Left lobe of liver (tissue), 2 donors: ENCODE measurements at places on chromosomes 3 and 15. TPM values are rescaled to one million over a fixed set of nuclear protein-coding genes. Genes with fewer than 3 reads are reported as not detected.

GRCh38 chr15:91853948-91854638 lies 585 bp downstream of the SLCO3A1 start:
- DNase-seq: no peak

GRCh38 chr3:167735233-167736138 lies at the start of gene SERPINI1:
Gene SERPINI1 (plus strand): TSS chr3:167735721. CDS start chr3:167789129, 53,408 bp downstream.
- DNase-seq: peak; percentile 90

Gene RBMS3
- 9.6 TPM for total RNA-seq

DNA sequence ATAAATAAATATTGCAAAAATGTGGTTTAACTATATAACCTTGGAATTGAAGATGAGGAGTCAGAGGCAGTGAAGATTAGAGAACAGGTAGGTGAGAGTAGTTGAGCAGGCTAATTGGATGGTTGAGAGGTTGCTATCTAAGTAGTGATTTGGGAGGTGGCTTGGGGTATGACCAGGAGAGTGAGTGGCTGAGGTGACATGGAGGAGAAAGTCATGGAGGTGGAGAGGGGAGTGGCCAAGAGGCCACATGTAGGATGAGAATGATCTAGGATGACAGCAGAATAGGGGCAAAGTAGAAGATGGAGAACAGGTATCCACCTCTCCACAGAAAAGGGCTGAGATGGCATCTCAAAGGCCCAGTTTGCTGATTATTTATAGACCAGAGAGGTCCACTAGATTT lies 10.5 kb upstream of the RLBP1 start:
- no peak for DNase-seq

- no peak for DNase-seq
Observed at GRCh38 chr3:176839901-176840300, 357.4 kb downstream of the TBL1XR1 start.

- no peak for DNase-seq
Observed at GRCh38 chr3:99765042-99765942, 52.4 kb upstream of the CMSS1 start.

Gene CPEB1
- 0.23 TPM for total RNA-seq

GRCh38 chr15:98428253-98428989 lies 219.9 kb upstream of the IGF1R start:
- DNase-seq: peak; percentile 77

DNA sequence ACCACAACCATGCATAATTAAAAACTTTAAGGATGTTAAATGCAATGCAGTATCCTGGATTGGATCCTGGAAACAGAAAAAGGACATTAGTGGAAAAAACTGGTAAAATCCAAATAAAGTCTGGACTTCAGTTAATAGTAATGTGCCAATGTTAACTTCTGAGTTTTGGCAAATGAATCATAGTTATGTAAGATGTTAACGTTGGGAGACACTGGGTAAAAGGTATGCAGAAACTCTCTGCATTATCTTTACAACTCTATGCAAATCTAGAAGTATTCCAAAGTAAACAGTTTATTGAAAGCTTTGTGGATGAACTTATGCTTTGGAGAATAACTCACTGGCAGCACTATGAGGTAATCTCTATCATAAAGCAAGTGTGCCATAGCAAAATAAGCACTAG lies 357.4 kb downstream of the RORA start:
- DNase-seq: no peak

DNA sequence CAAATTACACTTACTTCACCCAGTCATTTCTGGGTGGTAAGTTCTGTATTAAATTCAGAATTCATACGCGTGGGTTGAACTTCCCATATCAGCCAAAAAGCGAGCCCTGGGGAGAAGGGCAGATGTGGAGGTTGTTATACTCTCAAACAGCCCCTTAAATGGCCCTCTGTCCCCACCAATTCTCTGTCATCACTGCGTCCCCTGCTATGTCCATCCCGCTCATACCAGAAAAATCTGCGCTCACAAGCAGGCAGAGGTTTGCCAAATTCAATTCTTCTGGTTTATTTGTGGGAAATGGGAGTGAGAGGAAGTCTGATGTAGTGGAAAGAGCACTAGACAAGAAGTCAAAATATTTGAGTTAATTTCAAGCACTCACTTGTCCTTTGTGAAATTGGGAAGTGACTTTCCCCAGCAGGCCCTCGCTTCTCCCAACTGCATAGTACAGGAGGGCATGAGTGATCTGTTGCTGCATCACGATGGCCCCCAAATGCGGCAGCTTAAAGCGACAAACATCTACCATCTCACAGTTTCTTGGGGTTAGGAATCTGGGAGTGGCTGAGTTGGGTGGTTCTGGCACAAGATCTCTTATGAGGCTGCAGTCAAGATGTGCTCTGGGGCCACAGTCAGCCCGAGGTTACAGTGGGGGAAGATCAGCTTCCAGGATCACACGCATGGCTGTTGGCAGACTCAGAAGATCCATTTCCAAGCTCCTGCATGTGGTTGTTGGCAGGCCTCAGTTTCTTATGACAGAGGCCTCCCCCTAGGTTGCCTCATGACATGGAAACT lies 67.7 kb downstream of the CPN2 start:
- no peak for DNase-seq

GRCh38 chr15:88990185-88990679 lies 77.1 kb upstream of the MFGE8 start:
- no peak for DNase-seq

GRCh38 chr3:8405144-8405543 lies 96.5 kb upstream of the LMCD1 start:
- DNase-seq: no peak

DNA sequence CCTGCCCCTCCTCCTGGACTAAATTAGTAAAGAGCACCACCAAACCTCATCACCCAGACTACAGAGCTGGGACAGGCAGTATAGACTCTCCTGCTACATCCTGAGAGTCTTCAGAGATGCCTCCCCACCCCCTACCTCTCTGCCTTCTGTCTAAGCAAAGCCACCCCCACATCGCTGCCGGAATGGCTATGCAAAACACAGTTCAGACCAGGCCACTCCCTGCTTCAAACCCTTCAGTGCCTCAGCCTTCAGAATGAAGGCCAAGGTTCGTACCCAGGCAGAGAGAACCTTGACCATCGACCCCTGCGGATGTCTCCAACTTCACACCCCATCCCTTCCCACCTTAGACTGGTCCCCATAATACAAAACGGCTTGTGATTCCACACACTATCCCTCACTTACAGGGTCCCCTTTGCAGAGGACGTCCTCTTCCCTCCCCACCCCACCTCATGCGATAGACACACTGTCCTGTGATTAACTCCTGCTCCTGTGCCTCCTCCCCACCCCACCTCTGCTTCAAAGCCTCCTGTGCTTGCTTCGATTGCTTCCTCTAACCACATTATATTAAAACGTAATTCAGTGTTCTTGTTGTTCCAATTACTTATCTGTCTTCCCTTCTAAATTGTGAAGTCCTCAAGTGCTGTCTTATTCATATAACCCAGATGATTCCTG lies 175.3 kb downstream of the UACA start:
- peak; percentile 7 for DNase-seq

- DNase-seq: no peak
Observed at GRCh38 chr15:73318463-73319351, 50.1 kb downstream of the HCN4 start.

- peak; percentile 49 for DNase-seq
Observed at GRCh38 chr3:156535162-156535627, 19.7 kb downstream of the SSR3 start.

DNA sequence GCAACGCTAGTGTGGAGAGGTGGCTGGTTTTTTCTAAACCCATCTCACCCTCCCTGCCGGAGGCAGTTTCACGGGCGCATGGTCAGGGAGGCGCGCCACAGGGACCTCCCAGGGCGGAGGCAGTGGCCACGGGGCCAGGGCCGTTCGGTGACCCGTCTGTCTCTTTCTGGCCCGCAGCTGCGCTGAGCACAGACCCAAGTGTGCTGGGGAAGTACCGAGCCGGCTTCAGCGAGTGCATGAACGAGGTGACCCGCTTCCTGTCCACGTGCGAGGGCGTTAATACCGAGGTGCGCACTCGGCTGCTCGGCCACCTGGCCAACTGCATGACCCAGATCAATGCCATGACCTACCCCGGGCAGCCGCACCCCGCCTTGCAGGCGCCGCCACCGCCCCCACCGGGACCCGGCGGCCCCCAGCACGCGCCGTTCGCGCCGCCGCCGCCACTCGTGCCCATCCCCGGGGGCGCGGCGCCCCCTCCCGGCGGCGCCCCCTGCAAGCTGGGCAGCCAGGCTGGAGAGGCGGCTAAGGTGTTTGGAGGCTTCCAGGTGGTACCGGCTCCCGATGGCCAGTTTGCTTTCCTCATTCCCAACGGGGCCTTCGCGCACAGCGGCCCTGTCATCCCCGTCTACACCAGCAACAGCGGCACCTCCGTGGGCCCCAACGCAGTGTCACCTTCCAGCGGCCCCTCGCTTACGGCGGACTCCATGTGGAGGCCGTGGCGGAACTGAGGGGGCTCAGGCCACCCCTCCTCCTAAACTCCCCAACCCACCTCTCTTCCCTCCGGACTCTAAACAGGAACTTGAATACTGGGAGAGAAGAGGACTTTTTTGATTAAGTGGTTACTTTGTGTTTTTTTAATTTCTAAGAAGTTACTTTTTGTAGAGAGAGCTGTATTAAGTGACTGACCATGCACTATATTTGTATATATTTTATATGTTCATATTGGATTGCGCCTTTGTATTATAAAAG lies 1.8 kb downstream of the HES1 start:
- peak; percentile 97 for DNase-seq

- no peak for DNase-seq
Observed at GRCh38 chr15:70503798-70504298, 259.5 kb downstream of the UACA start.

DNA sequence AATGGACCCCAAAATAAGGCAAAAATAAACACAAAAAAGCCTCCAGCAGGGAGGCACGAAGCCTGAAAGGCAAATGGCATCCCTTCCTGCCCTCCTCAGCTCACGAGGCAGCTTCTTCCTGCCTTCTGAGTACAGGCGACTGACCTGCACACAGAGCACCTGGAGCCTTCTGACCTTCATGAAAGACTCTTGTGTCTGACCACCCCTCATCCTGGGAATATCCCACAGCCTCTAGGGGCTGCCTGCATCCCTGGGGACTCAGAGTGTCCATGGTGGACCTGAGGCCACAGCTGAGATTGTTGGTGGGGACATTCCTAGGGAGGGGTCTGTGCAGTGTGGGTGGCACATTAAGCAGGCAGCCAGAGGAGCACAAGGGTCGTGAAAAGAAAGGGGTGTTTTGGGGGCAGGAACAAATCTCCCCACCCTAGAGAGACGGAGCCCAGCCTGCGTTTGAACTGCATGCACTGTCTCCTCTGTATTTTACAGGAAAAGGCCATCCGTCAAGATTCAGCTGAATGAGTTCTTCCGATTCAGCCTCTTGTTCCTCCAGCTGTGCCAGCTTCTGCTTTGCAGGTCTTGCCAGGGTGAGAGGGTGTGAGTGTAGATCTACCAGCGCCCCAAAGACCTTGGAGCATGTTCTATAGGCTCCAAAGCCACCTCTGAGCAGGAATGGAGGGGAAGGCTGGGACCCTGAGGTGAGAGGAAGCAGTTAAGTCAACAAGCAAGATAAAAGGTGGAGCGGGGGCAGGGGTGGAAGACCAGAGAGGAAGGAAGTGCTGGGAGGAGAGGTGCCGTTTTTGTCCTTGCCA lies 80.4 kb upstream of the MEF2A start:
- DNase-seq: no peak

DNA sequence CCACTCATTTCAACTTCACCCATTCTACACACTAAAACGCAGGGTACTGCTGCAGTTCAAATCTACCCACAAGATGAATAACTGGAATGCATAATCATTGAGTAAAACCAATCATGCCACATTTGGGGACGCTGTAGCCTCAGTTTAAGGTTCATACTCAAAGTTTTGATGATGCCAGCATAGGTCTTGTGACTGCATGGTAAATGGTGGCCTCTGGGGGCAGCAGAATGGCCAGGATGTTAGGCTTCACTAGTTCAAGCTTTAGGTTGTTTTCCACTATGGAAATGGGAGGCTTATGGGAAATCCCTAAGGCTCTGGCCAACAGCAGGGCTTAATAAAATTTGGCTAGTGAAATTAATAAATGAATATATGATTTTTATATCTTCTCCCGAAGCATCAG lies 104.3 kb upstream of the TSC22D2 start:
- DNase-seq: no peak

DNA sequence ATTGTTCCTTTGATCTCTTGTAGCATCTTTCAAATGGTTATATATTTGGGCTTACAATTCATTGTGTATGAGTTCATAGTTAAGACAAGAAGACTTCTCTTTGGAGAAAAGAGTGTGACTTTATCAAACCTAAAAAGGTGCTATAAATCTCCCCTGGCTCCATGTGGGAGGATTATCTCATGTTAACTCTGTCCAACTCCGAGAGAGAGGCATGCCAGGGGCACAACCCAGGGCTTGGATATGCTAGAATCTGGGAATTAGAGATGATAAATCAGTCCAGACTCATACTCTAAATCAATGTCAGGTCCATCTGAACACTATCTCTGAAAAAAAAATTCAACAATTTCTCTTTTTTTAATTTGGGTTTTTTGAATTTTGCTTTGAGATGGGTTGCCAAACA lies 462.8 kb downstream of the TUSC7 start:
- DNase-seq: no peak

- DNase-seq: no peak
Observed at GRCh38 chr3:29141197-29141917, 139.5 kb upstream of the RBMS3 start.

Gene VILL
- 0.48 TPM for total RNA-seq

Gene PCBP4
- 7.4 TPM for total RNA-seq

Gene SPRED1
- 4.2 TPM for total RNA-seq

Gene CMTM6
- 46.5 TPM for total RNA-seq

Gene TUSC7
- total RNA-seq: not detected

DNA sequence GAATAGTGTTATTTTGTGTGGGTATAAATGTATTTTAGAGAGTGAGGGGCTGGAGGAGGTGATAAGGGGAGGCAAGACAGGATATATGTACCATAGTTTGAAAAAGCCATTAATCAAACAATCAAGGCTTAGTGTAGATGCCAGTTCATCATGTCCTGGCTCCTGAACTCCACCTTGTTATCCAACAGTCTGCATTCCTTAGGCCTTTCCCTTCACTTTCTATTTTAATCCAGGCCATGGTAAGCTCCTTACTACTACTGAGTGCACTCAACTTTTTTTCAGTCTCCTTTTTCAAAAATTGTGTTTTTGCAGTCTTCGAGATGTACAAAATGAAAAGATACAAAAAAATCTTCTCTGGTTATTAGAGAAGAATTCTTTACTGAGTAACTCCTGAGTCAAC lies 700.5 kb upstream of the NAALADL2 start:
- DNase-seq: no peak

Gene CHAC1
- 1.1 TPM for total RNA-seq

Gene NRROS
- 1.7 TPM for total RNA-seq

GRCh38 chr3:160180581-160181216 lies 44.5 kb upstream of the C3orf80 start:
- no peak for DNase-seq
